ENCODE measurements at places on chromosomes 5 and 9.

- DNase-seq, result no peak
These were observed 15.6 kb downstream of the FBXO4 start for GRCh38 chr5:41940641-41941040.

- no peak for DNase-seq
These were observed 97.6 kb upstream of the SPRY4 start for GRCh38 chr5:142422429-142422828.

GRCh38 chr5:93072831-93073459 lies 508.1 kb downstream of the NR2F1-AS1 start:
- DNase-seq, result no peak

GRCh38 chr9:70574151-70574837 lies 159.8 kb upstream of the KLF9 start:
- DNase-seq, result no peak

DNA sequence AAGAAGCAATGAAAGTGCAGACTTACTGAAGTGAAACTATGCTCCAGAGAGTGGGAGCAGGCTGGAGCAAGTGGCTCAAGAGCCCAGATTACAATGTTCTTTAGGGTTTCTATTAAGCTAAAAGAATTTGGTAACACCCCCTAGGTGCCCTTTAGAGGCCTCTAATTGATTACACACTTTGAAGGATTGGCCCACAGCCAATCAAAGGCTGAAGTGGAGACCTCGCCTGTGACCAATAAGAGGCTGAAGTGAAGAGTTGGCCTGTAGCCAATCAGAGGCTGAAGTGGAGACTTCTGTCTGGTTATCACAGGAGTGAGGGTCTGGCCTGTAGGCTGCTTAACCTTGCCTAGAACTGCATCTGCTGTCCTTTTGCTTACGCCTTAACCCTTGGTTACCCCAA lies 46.7 kb upstream of the SPATA31C2 start:
- DNase-seq, result no peak
